GM19239 (cell line): ENCODE measurements at places on chromosomes 7 and 10.

DNA sequence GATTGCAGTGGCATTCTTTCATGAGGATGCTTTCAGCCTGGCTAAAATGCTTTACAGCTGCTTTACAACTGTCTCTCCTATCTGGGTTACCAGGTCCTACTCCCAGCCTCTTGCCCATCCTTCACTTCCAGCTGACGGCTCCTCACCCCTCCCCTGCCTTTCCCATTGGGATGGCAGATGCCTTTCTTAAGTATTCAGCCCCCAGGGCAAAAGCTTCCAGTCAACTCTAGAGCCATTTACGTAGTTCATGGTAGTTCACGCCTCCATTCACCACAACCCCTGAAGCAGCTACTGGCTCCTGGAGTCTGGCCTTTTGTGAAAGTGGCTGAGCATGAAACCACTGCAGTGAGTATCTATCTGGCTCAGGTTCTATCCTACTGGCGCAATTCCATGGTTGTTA lies 17.2 kb upstream of the BMPER start:
- DNase-seq = no peak

GRCh38 chr10:3532644-3533043 lies 252.4 kb downstream of the KLF6 start:
- no peak for DNase-seq

DNA sequence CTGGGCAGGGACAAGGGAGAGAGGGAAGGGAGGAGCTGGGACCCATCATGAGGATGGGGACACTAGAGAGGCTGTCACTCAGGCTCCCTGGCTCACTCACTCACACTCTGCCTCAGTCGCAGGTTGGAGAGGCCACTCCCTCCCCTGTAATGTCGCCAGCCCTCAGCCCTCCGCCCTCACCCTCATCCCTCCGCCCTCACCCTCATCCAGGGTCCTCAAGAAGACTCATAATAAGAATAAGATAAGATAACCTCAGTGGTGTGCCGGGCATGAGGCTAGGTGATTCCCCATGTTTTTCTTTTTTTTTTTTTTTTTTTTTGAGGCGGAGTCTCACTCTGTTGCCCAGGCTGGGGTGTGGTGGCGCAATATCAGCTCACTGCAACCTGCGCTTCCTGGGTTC lies 92.2 kb downstream of the GTF2IRD1 start:
- no peak for DNase-seq

DNA sequence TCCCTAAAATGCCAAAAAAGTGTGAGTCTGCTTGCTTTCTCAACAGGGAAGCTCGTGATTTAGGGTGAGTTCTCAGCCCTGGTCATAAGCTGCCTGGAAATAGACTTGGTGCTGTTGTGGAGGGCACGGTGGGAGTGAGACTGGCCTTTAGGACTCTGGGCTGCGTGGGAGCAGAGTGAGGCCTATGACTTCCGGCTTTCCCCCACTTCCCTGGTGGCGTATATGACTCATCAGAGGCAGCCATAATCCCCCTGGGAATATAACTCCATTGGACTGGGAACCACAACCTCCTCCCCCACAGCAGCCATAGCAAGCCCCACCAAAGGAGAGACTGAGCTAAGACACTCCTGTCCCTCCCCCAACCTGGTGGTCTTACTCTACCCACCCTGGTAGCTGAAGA lies 95.0 kb downstream of the PON1 start:
- DNase-seq = no peak

GRCh38 chr10:74852381-74852780 lies 26.0 kb downstream of the KAT6B start:
- DNase-seq = no peak

GRCh38 chr7:27412164-27412563 lies 169.6 kb downstream of the EVX1 start:
- no peak for DNase-seq

GRCh38 chr10:60967260-60967659 lies 23.3 kb upstream of the RHOBTB1 start:
- DNase-seq = no peak

DNA sequence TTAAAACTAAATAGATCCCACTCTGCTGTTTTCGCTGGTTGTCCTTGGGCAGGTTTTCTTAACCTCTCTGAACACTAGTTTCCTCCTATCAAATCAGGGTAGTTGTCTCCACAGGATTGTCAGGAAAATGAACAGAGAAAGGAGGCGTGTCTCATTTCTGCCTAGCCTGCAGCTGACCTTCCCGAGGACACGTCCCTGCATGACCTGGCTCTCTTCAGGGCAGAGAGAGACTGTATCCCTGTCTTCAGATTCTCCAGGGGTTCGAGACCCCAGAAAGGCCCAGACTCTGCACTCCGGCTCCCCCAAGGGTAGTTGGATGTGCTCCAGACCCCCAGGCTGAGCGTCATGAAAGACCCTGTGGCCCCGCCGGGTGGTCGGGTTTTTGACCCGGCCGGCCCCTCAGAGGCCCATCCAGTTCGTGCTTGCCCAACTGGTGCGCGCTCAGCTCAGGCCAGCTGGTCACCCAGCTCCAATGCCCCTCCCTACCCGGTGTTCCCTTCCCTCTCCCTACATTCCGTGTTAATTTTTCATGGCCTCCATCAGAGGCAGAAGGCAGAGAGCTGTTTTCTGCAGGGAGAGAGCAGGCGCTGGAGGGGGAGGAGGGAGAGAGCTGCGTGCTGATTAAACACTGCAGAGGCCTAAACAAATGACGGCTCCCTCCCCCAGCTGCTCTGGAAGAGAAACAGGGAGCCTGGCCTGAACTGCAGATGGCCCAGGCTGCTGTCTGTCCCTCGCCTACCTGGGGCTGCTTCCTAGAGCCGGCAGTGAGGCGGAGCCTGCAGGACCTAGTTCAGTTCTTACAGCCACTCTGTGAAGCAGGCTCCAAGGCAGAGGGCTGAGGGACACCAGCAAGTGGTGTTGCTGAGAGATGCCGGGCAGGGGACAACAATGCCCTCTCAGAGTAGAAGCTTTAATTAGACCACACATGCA lies 86.2 kb upstream of the PPIF start:
- DNase-seq = no peak

DNA sequence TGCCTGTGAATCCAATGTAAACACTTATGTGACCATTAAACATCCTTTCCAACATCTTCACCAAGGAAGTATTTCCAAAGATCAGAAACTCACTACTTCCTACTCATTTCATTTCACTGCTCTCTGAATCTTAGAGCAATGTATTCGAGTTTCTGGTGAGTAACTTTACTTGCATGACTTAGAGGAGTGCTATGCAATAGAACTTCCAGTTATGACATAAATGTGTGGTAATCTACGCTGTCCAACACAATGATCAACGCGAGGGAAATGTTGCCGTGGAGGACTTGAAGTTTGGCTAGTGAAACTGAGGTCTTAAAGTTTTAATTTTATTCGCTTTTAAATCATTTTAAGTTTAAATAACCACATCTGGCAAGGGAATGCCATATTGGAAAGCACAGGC lies 1326.3 kb downstream of the XPNPEP1 start:
- no peak for DNase-seq

DNA sequence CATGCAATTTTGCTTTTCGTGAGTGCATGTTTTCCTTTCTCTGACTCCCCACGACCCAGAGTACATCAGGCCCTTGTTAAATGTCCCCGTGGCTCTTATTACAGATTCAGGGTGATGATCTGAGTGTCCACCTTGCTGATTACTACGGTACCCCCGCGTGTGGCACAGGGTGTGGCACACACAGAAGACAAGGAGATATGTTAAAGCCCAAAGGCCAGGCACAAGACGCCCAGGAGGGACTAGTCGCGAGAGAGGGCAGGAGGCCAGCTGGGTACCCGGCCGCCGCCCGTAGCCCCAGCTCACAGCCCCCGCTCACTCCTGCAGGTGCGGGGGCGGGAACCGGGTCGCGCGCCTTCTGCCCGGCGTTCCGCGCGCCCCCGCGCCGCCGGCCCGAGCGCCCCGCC lies 281 bp upstream of the EXOC6 start:
- no peak for DNase-seq

- no peak for DNase-seq
Observed at GRCh38 chr10:68185085-68185484, 46.8 kb downstream of the ATOH7 start.

- DNase-seq = no peak
Observed at GRCh38 chr7:111750878-111751277, 188.6 kb upstream of the IMMP2L start.

DNA sequence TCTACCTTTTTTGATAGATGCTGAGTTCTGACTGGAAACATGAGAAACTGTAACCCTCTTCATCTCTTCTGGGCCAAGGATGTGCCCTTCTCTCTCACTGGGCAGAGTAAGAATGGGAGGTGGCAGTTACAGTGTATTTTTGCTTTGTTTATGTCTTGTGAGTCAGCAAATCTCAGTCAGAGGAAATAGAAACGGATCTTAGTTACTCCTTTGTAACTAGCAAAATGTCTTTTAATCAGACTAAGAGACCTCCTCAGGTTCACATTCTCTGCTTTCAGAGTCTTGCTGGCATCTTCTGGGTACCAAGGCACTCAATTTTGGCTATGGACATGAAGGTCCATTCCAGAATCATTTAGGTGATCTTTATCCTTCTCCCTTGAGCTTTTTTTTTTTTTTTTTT lies 70.9 kb downstream of the HHEX start:
- DNase-seq = no peak

GRCh38 chr7:154546946-154547587 lies 455.9 kb downstream of the PAXIP1 start:
- no peak for DNase-seq

DNA sequence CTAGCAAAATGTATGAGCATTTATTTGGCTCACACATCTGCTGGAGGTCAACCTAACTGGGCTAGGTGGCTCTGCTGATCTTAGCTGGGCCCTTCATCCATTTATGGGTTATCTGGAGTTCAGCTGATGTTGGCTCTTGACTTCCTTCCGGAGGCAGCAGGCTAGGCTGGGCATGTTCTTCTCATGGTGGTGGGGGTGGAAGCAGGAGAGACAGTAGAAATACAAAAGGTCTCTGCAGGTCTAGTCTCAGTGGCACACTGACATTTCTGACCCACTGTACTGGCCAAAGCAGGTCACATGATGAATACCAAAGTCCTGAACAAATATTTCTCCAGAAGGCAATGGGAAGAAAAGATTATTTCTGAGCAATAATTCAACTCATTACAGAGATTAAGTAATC lies 334.6 kb downstream of the CRPPA start:
- DNase-seq = no peak

DNA sequence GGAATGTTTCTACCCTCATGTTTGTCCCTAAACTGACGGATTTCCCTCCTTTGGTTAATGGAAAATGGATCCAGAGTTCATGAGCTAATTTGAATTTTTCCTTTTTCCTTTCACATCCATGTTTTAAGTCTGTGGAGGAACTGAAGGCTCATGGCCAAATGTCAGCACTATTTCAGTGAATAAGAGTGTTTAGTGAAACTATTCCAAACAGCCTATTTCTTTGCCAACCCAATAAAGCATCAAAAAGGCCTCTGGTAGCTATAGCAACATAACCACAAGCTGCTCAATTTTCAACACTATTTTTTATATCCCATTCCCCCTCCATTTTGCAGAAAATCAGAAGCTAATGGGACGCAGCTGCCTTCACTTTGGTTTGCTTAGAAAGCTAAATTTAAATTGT lies 1454.1 kb downstream of the GATA3 start:
- no peak for DNase-seq

- DNase-seq = no peak
Observed at GRCh38 chr10:75954486-75954885, 523.1 kb downstream of the LRMDA start.

GRCh38 chr7:32048970-32049491 lies 21.2 kb downstream of the PDE1C start:
- no peak for DNase-seq

DNA sequence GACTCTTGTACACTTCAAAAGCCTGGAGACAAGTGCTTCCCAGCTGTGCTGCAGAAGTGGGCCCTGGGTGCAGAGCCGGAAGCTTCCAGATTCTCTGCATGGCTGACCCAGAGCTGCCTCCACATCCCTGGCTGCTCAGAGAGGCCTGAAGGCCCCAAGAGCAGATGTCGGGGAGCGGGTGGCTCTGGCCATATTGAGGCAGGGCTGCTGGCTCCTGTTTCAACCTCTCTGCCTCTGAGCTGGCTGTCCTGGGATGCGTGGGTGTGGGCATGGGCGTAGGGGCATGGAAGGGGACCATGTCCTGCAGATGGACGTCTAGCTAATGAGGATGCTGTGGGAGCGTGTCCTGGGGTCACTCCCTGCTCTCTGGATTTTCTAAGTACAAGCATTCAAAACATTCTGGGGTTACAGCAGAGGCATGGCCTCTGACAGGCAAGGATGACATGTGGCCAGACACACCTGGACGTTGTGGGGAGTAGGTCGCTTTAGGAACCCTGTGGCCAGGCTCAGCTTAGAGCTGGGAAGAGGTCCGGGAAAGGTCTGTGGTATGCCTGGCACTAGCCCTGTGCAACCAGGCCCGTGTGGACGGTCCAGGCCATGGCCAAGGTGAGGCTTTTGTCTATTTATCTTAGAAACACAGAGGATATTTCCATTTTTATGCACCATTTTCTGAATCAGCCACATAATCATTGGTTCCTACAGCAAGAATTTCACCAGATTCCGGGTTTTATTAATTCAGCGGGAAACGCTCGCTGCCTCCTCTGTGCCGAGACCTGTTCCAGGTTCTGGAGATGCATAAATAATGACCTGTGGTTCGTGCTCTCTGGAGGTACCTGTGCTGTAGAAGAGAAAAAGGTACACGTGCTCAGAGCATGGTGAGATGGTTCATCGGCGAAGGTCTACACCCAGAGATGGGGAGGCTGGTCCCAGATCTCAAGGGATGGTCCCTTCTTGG lies 361.1 kb downstream of the GLRX3 start:
- DNase-seq = no peak

- DNase-seq = no peak
Observed at GRCh38 chr7:27166531-27167505, 1.5 kb upstream of the HOXA9 start.

- peak; percentile 92 for DNase-seq
Observed at GRCh38 chr7:2698581-2699288, 10.7 kb downstream of the AMZ1 start.

DNA sequence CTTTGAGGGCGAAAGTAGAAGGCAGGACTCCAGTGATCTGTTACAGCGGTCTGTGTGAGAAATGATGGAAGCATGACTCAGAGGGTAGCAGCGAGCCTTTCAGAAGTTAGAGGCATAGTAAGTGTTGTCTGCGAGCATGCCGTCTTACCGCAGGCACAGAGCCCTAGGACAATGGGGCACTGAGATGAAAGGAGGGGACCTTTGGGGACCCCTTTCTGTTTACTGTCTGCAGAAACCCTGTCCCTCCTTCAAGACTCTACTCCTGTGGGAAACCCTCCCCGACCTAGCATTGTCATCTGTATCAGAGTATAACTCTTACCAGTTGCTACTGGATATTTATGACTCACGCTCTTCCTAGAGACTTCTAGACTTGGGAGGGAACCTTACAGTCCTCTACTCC lies 87.2 kb upstream of the AGK start:
- no peak for DNase-seq

DNA sequence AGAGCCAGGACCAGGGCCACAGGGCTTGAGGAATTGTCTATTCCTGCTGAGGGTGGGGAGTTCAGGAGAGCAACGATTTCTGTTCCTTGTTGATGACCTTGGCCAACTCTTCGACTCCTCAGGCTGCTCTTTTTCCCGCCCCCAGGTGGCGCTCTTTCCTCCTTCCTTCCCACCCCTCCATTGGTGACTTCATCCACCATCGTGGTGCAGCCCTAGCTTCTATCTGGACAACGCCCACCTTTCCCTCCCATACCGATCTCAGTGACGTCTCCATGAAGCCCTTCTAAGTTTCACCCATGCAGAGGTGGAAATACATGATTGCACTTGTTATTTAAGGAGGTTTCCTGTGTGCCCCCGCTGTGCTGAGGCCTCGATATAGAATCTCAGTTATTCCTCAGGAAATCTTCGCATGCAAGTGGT lies 22.1 kb upstream of the CARD11 start:
- DNase-seq = peak; percentile 50
